ENCODE measurements at places on chromosomes 5 and 9.

DNA sequence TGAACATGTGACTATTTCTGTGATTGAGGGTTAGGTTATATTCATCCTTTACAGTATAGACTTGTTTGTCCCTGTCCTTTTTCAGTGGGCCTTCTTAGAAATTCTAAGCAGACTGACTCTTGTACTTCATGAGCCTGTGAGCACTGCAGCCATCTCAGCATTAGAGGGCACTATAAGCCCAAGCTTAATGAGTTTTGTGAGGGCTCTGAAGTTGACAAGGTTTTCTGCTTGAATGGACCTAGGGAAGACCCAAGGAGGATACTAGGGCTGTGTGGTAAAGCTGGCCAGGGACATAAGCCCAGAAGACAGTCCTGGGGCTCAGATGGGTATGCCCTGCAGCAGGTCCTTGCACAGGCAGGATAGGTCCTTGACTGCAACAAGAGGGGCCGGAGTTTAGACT is 126.5 kb downstream of the MRPS30 start:
- DNase-seq = no peak

DNA sequence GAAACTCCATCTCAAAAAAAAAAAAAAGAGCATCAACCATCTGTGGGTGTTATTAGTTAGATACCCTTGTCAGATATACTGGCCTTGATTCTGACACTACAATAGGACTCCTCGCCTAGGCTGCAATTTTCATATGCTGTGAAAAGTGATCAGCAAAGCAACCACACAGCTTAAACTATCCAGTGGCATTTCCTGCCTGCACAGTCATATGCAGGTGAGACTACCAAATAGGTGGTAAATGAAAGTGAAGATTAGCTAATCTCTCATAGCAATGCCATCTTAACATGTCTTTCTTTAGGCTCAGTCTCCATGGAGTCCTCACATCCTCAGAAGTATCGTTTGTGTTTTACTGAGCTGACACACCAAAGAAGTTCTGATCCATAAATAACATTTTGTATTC is 40.8 kb downstream of the GRAMD2B start:
- DNase-seq = no peak

DNA sequence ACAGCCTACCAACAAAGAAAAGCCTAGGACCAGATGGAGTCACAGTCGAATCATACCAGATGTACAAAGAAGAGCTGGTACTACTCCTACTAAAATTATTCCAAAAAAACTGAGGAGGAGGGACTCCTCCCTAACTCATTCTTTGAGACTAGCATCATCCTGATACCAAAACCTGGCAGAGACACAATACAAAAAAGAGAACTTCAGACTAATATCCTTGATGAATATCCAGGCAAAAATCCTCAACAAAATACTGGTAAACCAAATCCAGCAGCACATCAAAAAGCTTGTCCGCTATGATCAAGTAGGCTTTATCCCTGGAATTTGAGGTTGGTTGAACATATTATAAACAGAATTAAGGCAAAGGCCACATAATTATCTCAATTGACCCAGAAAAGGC is 900.4 kb upstream of the ARRDC3 start:
- no peak for DNase-seq

- no peak for DNase-seq
Measured at GRCh38 chr5:178555771-178556211, 34.4 kb downstream of the COL23A1 start.

DNA sequence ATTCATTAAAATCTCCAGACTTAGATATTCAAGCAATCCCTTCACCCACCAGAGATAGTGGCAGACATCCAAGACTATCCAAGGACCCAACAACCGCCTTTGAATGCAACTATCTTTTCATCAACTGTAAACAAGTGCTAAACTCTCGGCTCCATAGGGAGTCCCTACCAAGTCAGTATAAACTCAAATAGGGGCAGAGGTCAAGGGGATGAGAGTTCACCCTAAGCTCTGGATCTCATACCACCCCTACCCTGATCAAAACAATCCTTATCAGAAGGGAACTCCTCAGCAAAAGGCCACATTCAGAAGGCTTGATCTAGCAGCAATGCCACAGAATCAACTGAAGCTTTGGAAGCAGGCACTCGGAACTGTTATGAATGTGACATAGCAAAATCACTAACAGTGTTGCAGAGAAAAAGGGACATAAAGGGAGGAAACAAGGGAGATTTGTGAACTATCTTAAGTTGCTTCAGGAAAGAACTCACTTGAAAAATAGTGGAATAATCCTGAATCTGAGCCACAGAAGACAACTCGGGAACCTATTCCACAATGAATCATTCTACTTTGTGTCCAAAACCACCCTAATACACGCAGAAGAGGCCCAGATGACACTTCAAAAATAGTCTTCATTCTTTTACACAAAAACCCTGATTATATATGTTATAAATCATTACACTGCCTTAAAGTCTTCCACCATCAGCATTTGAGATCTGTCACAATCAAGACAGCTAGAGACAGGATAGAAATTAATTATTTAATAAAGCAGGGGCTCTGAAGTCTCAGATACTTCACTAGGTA is 49.8 kb downstream of the NR6A1 start:
- no peak for DNase-seq

- no peak for DNase-seq
Measured at GRCh38 chr9:12915366-12915954, 140.6 kb downstream of the LURAP1L start.

DNA sequence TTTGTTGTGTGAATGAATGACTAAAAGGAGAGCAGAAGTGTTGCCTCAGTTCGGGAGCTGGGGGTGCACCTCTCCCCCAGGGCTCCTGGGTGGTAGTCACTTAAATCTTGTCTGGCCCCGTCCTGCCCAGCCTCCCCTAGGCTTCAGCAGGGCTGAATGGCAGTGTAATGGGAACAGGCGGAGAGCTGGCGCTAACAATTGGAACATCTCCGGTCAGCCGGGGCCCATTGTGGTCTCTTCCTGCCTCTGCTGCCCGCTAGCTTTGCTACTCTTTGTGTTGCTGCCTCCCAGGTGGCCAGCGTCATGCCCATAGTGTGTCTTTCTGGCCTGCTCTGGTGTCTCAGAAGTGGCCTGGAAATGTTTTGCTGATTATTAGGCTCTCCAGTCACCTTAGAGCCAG is 62.3 kb downstream of the RGS3 start:
- no peak for DNase-seq

- no peak for DNase-seq
Measured at GRCh38 chr5:80935811-80936385, 24.3 kb upstream of the RASGRF2 start.

GRCh38 chr5:10460252-10460906 is 18.7 kb downstream of the ROPN1L start:
- DNase-seq = no peak

DNA sequence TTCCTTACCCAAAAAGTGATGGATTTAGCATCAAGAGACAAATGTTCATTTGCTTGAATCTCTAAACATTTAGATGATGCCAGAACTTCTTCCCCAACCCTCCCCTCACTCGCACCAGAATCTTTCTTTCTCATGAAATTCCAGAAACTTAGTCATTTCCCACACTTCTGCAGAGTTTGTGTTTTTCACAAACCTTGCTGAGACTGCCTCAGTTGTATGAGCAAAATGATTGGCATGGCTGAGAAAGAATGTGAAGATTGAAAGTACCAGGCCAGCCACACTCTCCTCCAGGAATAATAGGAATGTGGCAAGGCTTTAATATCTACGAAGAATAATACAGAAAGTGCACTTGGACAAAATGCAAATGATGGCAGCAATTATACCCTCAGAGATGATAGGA is 428.3 kb upstream of the CDH6 start:
- no peak for DNase-seq

DNA sequence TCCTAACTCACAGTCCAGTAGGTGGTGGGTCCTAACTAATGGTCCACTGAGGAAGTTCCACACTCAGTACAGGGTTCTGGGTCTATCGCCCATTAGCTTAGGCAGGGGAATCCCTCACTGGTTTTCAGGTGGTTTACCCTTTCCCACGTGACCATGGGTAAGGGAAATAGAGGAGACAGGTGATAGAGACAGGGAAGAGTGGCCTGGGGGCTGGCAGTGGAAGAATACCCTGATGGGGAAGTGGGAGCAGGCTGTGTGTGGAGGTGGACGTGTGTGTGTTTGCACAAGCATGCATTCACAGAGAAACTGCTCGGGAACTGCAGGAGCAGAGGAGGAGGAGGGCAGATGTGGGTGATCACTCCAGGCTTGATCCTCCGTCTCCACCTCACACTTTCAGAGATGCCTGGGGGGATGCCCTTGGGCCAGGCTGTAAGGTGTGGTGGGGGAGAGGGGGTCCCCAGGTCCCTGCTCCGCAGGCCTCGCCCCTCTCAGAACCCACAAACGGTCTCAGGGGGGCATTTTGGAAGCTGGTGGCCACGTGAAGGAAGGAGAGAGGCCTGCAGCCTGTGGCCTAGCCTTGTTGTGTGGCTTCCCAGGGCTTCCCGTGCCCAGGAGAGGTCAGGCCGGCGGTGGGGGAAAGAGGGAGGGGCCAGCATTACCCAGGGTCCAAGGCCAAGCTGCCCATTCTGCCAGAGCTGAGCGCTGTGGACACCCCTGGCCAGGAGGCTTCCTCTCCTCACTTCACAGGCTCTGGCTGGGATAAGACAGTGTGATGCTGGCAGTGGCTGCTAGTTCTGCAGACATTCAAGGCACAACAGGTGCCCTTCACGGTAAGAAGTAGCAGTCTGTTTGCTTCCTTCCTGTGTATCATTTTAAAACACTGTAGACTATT is 80.0 kb downstream of the OTULIN start:
- no peak for DNase-seq

DNA sequence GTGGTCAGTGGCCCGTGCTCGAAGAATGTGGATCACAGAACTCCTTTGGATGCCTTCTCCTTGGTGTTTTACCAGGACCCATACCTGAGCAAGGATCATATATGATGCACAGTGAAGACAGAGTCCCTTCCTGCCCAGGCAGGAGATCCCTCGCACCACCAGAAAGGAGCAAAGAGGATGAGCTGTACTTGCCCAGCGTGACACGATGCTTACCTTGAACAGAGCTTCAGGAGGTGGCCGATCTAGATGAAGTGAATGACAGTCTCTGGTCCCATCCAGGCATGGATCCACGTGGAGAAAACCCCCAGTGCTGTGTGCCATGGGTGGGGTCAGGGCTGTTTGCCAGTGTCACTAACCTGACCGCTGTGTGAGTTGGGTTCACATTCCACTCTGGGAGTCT is 455.4 kb downstream of the GADD45G start:
- no peak for DNase-seq

GRCh38 chr5:178116143-178116885 is 3.0 kb downstream of the N4BP3 start:
- DNase-seq = no peak

- DNase-seq = no peak
Measured at GRCh38 chr5:82023644-82024043, 51.8 kb downstream of the ATG10 start.

GRCh38 chr9:68522131-68522530 is 18.6 kb downstream of the TMEM252 start:
- no peak for DNase-seq

- DNase-seq = no peak
Measured at GRCh38 chr9:101664453-101664852, 69.7 kb upstream of the PPP3R2 start.

GRCh38 chr5:155274484-155274883 is 260.9 kb downstream of the KIF4B start:
- DNase-seq = no peak

DNA sequence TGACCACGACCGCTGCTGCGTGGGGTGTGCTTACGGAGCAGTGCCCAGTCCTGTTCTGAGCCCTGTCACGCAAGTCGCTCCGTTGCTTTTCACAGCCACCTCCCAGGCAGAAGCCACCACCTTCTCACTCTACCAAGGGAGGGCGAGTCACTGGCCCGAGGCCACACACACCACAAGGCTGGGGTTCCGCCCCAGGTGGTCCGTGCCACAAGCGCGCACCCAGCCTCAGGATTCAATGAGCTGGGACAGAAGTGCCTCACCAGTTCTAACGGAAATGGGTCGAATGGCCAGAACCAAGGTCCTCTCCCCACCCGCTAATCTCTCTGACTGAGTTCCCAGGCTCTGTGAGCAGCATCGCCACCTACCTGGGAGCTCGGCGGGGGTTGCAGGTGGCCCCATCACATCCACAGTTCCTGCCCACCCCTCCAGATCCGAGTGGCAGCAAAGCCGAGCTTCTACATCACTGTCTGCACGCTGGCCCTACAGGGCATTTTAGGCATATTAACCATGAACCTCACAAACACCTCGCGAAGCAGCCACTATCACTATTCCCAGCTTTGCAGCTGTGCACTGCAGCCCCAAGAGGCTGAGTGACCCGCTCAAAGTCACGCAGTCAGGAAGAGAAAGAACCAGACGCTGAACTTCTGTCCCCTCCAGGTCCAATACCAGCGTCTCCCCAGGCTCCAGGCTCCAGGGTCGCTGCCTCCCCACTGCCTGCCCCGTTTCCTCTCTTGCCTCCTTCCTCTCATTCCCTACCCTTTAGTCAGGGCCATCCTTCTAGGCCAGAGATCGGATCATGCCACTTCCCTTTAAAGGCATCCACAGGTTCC is 92.1 kb upstream of the PHYKPL start:
- no peak for DNase-seq

GRCh38 chr9:27566118-27566517 is 7.2 kb downstream of the C9orf72 start:
- no peak for DNase-seq

DNA sequence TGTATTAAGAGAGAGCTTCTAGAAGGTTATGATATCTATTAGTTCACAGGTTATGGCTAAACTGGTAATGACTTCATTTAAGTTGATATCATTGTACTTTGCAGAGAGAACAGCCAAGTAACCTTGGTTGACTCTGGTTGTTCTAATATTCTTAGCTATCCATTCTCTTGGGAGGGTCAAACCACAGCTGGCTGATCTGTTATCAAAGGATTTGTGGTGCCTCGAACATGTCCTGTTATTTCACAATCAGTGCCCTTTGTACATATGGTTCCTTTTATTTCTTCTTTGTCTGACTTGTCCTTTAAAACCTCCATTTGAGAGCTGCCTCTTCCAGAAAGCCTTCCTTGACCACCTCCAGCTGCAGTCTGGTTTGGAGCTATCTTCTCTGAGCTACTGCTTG is 61.7 kb downstream of the PDE8B start:
- DNase-seq = no peak

DNA sequence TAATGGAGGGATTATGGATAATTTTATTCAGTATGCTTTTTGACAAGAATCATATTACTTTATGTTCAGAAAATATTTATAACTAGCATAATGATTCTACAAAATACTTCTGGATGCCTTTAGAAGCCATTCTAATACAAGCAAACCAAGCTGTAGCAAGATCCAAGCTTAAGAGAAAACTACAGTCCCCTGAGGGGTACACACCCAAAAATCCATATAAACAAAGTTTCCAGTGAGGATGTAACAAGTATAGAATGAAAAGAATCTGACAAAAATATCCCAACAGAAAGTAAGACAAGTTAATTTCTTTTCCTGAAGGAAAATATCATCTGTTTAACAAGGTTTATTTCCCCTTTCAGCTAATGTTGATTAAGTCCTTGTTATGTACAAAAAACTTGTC is 53.9 kb downstream of the MLLT3 start:
- no peak for DNase-seq

- DNase-seq = no peak
Measured at GRCh38 chr5:134534058-134534725, 8.7 kb downstream of the JADE2 start.

DNA sequence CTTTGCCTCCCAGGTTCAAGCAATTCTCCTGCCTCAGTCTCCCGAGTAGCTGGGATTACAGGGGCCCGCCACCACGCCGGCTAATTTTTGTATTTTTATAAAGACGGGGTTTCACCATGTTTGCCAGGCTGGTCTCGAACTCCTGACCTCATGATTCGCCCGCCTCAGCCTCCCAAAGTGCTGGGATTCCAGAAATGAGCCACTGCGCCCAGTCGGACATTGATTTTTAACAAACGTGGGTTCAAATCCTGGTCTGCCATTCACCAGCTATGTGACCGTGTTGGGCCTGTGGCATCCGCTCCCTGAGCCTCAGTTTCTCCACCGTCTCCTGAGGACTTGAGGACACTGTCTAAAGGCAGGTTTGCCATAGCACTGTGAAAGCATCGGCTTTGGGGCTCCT is 41.8 kb upstream of the NEK6 start:
- no peak for DNase-seq

Data from NCI-H1417 treated with DMSO at 0.1 percent for 48 hours (cell line).